ENCODE measurements at places on chromosomes 12 and 14.

DNA sequence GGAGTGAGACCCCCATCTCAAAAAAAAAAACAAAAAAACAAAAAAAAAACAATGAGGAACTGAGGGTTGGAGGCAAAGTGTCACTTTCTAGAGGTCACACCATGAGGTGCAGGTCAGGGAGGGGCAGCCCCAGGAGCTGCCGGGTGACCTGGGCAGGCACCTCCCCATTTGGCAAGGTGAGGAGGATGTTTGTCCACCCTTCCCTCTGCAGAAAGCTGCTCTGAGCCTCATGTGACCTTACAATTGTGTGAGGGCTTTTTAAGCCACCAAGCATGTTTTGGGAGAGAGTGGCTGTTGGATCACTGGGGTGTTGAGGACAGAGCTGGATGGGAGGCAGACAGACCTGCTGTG, 49.6 kb downstream of the FOXN4 start:
- DNase-seq, result no peak

DNA sequence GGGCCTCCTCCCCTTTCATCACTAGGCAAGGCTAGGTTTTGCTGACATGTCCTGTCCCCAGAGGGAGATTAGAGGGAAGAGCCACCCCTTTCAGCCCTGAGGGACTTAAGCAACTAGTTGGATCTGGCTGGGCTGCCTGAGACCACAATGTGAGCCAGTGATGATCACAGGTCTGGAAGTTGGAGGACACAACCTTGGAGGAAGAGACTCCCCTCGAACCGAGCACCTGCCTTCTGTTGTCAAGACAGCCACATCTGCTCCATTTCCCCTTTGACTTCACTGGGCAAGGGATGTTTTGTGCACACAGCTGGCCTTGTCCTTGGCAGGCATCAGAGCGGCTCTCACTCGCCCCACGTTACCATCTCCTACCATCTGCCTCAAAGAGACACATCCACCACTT, 31.4 kb downstream of the MVK start:
- no peak for DNase-seq

DNA sequence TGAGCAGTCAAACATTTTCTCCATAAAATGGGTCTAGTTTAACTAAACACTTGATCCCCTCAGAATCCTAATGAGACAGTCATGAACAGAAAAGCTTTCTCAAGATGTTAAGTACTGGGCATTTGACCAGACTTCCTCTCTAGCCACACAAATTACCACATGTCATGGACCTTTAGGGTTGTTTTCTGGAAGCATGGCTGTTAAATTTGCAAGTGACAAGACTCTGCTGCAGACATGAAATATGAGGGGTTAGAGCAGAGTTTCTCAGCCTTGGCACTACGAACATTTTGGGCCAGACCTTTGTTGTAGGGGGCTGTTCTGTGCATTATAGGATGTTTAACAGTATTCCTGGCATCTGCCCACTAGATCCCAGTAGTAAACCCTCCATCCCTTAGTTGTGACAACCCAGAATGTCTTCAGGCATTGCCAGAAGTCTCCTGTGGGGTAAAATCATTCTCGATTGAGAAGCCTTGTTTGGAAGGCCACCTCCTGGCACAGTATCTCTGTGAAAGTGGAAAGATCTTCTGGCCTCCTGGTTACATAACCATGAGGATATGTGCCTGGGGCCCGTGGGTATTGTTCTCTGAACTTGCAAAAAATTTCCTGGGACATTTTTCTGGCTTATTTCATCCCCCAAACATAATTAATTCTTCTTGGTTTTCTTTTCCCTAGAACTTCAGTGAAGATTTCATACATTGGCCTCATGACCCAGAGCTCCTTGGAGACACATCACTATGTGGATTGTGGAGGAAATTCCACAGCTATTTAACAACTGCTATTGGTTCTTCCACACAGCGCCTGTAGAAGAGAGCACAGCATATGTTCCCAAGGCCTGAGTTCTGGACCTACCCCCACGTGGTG, 4.3 kb downstream of the TMEM106C start:
- no peak for DNase-seq

DNA sequence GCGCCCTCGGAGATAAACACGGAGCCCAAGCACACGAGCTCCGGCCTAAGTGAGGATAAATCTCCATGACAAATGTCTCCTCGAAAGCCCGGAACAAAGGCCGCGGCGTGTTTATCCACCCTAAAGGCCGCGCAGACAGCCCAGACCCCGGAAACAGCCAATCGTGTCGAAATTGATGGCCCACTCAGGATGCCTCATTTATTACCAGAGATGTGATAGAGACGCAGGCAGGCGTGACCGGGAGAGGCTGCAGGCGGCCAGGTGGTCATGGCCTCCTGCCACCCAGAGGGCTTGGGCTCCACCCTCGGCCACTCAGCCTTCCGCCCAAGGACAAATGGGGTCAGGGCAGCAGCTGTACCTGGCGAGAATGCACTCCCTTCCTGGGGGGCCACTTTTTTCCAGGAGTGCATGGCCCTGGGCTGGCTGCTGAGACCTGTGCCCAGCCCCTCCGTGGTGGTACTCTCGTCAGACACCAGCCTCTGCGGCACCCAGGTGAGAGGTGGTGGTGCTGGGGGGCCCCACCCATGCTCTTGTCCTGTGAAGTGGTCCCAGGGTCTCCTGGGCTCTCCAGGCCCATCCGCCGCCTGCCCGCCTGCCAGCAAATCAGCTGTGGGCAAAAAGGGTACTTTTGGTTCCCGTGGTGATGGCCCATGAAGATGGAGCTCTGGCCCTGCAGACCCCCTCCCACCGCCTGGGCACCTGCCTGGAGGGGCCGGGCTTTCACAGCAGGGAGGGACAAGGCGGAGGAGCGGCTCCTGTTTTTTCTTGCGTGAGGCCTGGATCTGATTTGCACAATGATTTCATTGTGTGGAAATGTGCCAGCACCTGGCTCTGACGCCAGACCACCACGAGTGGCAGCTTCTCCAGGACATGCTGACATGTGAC, 211.5 kb upstream of the C14orf180 start:
- DNase-seq, result no peak

DNA sequence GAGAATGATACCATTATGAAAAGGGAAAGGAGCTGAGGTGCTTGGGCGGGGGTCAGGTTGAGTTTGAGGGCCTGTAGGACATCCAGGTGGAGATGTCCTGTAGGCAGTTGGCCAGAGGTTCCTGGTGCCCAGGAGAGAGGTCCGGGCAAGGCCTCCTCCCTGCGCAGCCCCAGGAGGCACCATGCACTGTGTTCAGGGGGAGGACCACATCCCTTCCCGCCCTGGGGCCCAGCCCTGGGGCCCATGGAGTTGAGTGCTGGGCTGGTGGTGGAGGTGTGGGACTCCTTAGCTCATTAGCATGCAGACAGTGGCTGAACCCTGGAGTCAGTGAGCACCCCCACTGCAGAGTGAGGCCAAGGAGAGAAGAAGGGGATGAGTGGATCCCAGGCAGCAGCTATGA, 5.7 kb upstream of the FAIM2 start:
- DNase-seq, result peak; percentile 43

GRCh38 chr12:42980441-42980840, 390.9 kb upstream of the PRICKLE1 start:
- DNase-seq, result peak; percentile 34

- DNase-seq, result no peak
Observed at GRCh38 chr12:19896041-19896440, 456.7 kb downstream of the AEBP2 start.
